NCI-H748 treated with DMSO at 0.1 percent for 48 hours (cell line): ENCODE measurements at places on chromosomes 4 and X.

- DNase-seq = no peak
Observed at GRCh38 chr4:71130827-71131603, 137.6 kb downstream of the DCK start.

DNA sequence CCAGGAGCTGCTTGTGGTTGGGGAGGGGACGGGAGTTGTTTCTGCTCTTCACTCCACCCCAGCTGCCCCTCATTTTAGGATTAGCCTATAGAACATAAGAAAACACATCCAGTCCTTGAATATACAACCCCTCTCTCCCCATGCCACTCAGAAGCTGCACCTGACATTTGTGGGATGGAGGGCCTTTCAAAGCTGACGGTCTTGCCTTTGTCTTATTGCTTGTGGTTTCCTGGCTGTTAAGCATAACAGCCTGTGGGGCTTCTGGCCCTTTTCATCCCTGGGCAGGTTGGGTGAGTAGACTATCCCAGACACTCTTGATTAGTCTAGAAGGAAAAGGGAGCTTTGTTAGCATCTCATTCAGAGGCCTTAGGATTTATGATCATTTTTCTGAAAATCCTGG is 407.6 kb upstream of the BOD1L1 start:
- DNase-seq = no peak

GRCh38 chrX:115894087-115894486 is 276.5 kb upstream of the AGTR2 start:
- DNase-seq = no peak

DNA sequence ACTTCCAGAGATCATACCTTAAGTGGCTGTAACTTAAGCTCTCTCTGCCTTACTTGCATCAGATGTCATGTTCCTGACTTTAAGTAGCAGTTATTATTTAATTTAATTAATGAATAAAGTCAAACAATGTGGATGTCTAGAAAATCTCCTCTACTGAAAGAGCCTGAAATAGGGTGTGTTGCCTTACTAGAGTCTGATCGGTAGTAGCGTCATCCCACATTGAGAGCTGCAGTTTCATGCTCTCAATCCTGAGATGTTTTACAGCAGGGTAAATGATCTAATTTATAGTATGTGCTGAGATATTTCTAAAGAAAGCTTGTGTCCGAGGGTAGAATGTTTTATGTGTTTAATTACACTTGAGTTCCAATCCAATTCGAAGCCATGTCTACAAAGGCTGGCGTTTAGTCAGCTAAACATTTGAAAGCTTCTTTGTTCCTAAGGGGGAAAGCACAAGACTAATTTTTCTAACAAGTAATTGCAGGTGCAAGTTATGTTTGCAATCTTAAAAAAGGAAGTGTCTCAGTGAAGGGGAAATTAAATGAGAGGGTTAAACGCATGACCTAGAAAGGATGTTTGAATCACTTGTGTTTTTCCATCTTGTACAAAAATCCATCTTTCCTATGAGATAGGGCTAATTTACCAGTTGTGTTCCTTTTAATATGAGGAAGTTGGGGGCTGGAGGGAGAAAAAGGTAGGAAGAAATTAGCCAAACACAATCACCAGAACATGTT is 391.0 kb upstream of the MAGEB2 start:
- DNase-seq = no peak

- DNase-seq = no peak
Observed at GRCh38 chrX:46750889-46751288, 8.0 kb downstream of the SLC9A7 start.

GRCh38 chr4:7924163-7924562 is 15.5 kb downstream of the AFAP1 start:
- peak; percentile 48 for DNase-seq

DNA sequence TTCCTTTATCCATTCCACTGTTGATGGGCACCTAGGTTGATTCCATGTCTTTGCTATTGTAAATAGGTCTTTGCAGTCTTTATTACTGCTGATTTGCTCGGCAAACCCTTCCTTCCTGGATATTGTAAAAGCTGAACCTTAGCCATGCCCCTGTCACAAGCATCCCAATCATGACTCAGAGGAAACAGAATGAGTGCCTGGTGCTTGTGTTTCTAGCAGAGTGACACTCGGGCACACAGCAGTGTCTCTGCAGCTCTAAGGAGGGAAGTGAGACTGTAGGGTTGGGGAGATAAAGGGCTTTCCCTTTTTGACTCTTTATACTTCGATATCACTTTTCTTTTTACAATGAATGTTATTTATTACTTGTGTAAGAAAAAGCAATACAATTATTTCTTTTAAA is 83.3 kb downstream of the AKAP4 start:
- DNase-seq = no peak
